ENCODE measurements at places on chromosomes 5 and 9.

- no peak for DNase-seq
Observed at GRCh38 chr5:36070687-36071571, 4.2 kb upstream of the UGT3A2 start.

- no peak for DNase-seq
Observed at GRCh38 chr9:82436475-82436874, 447.9 kb downstream of the SPATA31D1 start.

GRCh38 chr5:72480841-72481240 is 26.4 kb downstream of the ZNF366 start:
- DNase-seq, result no peak

DNA sequence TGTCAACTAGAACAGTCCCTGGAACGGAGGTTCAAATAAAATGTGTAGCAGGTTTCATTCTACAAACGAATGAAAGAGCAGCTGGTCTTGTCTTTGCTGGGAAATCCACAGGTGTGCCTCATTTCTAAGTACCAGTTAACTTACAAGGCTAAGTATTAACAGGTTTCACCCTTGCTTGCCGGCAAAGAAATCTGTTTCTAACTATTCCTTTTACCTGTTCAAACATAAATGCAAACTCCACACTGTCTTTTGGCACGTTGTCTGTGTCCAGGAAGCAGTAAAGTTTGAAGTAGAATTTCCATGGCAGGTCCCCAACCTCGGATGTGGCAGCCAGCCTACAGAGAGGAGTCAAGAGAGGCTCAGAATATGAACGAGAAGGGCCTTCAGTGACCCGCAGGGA is 54.4 kb upstream of the RETREG1 start:
- DNase-seq, result no peak

DNA sequence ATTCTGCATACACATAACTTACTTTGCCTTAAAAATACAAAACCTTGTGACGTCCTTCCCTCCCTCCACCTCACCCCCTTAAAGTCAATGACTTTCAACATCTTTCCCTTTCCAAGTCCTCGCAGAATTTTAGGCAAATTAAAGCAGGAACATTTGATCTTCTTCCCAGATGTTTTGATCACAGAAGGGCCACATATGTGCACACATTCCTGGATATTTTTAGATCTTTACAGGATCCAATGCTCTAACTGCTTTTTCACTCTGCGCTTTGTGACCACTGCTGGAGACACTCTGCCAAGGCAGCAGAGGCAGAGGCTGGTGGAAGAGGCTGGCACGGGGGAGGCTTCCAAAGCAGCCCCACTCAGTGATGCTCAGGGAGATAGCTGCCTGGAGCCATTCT is 130.7 kb downstream of the SEC61B start:
- DNase-seq, result no peak

GRCh38 chr5:171693412-171693811 is 92.2 kb upstream of the SMIM23 start:
- DNase-seq, result no peak

GRCh38 chr9:132069046-132069898 is 10.4 kb downstream of the MED27 start:
- DNase-seq, result peak; percentile 65

- DNase-seq, result no peak
Observed at GRCh38 chr5:14416621-14417275, 164.8 kb upstream of the OTULINL start.

DNA sequence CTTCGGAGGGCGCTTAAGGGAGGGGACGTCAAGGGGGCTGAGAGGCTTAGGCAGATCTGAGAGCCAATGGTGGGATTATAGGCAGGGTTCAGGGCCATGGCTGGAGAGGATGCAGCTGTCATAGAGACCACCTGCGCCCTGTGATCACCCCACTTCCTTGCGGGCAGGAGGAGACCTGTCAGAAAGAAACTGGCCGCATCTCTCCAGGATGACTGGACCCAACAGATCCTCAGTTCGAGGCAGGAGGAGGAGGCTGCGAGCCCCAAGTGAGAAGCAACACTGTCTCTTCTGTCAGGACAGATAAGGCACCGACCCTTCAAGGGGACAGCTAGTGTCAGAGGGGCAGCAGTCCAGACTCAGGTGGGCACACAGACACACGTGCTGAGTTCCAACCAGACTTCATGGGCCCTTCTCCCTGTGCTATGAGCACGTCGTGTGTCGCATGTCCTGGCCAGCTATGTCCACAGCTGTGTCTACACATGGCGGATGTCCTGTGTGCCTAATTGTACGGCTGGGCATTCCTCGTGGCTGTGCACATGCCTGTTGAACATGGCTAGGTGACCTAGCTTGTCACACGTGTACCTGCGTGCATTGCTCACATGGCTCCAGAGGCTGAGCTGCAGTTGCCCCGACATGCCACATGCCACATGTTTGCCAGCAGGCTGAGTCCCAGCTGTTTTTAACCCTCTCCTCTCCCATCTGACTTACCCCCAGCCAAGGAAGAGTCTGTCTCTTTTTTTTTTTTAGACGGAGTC is 583 bp upstream of the AQP3 start:
- no peak for DNase-seq

DNA sequence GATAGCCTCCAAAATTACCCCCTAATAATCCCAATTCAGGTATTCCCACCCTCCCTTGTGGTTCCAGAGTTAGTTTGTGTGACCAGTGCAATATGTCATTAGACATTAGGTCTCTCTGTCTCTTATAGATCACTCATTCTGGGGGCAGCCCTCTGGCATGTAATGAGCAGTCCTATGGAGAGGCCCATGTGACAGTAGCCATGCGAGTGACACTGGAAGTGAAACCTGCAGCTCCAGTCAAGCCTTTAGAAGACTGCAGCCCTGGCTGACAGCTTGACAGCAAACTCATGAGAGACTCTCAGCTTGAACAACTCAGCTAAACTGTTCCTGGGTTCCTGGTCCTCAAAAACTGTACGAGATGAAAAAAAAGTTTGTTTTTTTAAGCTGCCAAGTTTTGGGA is 54.0 kb upstream of the HSPB3 start:
- DNase-seq, result no peak

DNA sequence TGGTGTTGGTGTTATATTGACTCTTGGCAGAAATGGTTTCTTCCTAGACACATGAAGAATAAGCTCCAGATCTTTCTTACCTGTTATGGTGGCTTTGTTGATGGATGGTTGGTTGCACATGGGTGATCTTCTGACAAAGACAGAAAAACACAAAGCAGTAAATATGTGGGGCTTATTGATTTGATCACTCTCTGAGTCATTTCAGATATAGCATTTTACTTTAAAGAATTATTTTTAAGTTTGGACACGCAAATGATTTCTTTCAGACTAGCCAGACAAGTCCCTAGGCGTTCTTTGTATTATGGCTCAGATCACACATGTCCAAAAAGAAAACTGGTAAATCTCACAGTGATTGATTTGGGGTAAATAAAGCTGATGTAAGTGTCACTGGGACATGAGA is 597.6 kb downstream of the RAB3C start:
- DNase-seq, result no peak

DNA sequence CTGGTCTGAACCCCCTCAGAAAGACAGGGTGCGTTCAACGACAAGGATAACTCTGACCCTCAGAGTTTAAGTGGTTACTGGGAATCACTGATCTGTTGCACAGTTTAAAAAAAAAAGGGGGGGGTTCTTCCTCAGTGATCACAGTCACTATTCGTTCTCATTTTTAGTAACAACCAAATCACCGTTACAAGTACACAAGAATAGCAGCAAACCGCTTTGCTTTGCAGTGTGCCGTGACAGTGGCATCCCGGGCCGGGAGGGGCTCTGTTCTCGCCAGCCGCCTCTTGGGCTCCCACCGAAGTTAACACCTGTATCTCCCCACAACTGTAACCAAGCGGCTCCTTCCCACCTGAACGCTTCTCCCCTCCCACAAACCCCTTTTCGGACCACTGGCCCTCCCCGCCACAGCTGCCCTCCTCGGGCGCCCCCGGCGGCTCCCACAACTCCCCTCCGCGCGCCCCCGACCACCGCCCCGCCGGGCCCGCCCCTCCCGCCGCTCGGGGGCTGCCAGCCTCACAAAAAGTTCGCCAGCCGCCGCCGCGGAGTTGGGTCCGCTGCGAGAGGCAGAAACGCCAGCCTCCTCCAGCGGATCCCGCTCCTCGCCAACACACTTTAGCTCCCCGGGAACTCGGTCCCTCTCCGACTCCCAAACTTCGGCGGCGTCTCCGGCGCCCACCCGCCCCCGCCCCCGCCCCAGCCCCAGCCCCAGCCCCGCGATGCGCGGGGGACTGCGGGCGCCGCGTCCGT is 1.2 kb downstream of the SSBP2 start:
- no peak for DNase-seq

DNA sequence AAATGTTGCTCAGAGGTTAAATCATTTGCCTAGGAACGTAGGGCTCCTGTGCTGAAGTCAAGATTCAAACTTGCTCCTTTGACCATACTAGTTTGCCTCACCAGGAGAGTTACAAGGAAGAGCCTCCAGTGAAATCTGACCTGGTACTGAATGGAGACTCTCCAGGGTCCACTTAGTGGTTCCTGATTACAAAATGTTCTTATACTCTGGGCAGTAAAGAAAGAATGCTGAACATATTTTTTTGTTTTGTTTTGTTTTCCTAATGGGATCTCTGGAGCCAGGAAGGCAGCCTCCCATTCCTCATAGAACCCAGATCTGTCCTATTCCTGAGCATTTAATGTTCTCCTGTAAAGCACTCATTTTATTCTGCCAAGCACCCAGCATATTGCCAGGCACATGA is 256.5 kb upstream of the CLINT1 start:
- no peak for DNase-seq

DNA sequence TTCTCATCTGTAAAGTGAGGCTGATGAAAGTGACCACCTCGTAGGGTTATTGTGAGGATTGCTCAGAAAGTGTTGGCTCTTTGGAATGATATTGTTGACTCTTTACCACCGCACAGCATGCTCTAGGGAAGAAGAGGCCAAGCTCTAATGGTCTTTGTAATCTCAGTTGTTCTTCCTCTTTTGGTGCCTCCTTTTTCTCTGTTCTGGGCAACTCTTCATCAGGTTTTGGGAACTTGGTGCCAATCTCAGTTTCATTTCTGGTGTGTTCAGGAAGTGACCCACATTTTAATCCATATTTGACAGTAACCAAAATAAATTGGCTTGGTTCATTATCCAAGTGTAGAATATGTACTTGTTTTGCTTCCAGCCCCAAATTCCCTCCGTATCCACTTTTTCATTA is 25.1 kb downstream of the ARHGAP26 start:
- DNase-seq, result no peak

DNA sequence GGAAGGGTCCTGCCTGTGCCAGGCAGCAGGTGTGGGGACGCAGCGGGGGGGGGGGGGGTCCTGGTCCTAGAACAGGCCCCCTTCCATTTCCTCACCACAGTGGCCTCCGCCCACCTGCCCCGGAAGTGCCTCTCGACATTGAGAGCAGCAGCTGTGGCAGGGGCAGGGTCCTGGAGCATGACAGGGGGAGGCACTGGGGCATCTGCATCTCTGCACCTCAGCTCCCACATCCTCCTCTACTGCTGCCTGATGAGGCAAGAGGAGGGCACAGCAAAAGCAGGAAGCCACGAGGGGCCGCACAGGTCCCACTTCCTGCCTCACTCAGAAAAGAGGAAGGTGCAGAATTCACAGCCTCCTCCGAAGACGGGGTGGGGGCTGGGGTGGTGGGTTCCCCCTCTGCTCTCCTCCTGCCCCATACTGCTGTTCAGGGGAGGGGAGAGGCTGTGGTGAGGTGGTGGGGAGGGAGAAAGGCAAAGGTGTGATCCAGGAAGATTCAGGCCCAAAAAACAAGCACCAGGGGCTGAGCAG is 14.8 kb downstream of the AKNA start:
- no peak for DNase-seq

- DNase-seq, result no peak
Observed at GRCh38 chr5:176578391-176578808, 29.3 kb downstream of the CDHR2 start.

DNA sequence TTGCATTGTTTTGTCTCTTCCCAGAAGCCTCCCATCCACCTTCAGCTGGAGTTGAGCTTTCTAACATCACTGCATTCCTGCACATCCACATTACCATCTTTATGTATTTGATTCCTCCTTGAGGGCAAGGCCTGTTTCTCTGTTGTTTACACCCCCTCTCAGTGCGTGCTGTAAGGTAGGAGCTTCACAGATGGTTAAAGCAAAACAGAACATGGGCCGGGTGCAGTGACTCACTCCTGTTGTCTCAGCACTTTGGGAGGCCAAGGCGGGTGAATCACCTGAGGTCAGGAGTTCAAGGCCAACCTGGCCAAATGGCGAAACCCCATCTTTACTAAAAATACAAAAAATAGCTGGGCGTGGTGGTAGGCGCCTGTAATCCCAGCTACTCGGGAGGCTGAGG is 110.9 kb downstream of the KCNIP1 start:
- DNase-seq, result no peak

DNA sequence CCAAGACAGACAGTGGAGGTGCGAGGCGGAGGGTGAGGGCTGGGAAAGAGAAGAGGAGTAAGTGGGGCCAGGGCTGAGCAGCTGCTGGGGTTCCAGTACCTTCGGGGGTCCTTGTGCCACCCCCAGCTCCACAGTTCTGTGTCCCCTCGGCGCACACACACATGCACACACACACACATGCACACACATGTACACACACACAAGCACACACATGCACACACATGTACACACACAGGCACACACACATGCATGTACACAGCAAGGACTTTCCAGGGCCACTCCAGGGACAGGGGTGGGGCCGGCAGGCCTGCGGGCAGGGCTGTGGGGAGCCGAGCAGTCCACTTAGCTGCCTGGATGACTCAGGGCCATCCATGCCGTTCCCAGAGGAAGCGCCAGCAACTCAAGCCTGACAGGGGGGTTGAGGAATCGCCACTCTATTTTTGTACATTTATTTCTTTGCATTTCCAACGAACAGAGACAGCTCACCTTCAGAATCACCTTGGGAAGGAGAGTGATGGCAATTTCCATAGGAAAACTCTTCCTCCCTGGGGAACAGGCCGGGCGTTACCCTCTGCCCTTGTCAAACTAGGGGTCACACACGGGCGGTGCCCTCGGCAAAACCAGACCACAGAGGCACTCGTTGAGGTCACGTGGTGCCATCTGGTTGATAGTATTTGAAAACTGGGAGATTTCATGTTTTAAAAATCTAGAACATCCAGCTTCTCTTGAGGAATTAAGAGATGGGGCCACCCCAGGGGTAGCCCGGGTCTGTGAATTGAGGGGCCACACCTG is 135.7 kb downstream of the ADAMTS2 start:
- DNase-seq, result no peak

DNA sequence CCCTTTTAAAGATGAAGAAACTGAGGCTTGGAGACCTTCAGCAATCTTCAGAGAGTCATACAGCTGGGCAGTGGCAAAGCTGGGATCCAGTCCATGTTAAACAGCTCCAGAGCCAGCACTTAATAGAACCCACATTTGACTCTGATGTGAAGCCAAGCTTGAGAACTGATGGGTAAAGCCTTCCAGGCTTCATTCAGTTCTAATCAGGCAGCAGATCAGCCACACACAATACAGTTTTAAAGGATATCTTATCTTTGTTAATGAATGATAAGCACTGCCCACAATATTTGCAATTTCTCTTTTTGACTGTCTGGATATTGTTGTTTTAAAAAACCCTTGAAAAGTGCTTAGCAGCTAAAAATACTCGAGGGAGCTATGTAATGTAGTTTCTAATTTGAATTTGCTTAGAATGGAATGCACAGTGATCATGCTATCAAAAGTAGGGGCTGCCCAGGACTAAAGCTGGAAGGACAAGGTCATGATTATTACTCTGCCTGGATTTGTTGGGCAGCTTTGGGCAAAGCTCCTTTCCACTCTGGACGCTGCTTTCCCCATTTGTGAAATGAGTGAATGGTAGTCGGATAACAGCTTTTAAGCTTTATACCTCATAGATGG is 31.3 kb upstream of the HTR4 start:
- DNase-seq, result no peak

- DNase-seq, result no peak
Observed at GRCh38 chr9:95175523-95175922, 142.0 kb downstream of the FANCC start.

All from foreskin melanocyte (primary cell).